Suprapubic skin (tissue), 4 donors: ENCODE measurements at places on chromosomes 6 and 20.

GRCh38 chr6:42694586-42694985 lies 27.8 kb downstream of the PRPH2 start:
- no peak for DNase-seq

- DNase-seq: no peak
These were observed 6.1 kb downstream of the EZR start for GRCh38 chr6:158813032-158813431.

GRCh38 chr6:160337301-160337700 lies 10.9 kb upstream of the SLC22A3 start:
- no peak for DNase-seq

DNA sequence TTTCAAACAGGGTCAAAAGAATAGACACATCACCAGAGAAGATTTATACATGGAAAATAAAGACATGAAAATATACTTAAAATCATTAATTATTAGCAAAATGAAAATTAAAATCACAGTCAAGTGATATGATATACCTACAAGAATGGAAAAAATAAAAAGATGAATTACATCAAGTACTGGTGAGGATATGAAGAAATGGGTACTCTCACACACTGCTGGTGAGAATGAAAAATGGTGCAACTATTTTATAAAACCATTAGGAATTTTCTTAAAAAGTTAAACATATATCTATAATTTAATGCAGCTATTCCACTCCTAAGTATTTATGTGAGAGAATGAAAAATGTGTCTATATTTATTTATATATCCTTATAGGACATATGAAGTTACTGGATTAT lies 136.3 kb upstream of the GRIK2 start:
- DNase-seq: no peak

DNA sequence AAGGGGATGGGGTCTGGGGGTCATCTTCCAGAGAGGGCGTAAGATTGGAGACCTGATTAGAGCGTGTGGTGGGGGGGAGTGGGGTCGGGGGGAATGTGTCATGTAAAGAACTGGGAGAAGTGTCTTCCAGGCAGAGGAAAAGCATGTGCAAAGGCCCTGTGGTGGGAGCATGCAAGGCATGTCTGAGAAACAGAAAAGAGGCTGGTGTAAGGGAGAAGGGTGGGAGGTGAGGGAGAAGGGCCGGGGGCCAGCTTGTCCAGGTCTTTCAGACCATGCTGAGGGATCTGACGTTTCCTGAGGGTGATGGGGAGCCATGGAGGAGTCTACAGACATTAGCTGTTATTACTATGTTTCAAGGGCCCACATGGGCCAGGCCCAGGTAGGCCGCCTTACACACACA lies 30.4 kb upstream of the FKBP1A start:
- DNase-seq: no peak

DNA sequence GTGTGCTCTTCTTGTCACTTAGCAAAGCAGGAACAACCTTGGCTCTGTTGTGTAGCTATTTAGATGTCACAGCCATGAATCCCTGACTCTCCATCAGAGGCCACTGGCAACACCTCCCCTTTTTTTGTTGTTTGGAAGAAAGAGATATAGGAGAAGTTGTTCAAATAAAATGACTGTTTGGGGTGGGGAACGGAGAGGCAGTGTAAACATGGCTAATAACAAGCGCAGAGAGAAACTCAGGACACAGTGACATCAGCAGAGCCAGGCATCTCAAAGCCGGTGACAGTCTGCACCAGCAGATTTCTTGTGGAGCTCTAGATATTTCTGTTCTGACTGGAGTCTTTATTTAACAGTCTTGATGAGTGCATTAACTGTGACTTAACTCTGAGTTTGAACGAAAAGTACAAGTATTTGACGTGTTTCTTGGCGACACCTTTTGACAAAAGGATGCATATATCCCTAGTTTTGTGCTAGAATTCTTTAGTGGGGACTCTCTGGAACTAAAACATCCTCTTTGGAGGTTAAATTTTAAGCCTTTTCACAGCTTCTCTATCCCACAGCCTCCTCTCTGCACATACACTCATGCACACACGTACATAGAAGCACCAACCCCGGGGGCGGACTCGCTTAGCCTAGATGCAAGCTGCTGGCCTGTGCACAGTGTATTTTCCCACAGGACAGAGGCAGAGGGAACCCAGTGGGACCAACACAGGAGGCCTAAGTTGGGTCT lies 53.8 kb downstream of the ADAT2 start:
- no peak for DNase-seq

GRCh38 chr6:19327661-19328060 lies 509.5 kb upstream of the ID4 start:
- no peak for DNase-seq

- peak; percentile 48 for DNase-seq
These were observed 232.2 kb downstream of the ERMARD start for GRCh38 chr6:169983651-169984050.

DNA sequence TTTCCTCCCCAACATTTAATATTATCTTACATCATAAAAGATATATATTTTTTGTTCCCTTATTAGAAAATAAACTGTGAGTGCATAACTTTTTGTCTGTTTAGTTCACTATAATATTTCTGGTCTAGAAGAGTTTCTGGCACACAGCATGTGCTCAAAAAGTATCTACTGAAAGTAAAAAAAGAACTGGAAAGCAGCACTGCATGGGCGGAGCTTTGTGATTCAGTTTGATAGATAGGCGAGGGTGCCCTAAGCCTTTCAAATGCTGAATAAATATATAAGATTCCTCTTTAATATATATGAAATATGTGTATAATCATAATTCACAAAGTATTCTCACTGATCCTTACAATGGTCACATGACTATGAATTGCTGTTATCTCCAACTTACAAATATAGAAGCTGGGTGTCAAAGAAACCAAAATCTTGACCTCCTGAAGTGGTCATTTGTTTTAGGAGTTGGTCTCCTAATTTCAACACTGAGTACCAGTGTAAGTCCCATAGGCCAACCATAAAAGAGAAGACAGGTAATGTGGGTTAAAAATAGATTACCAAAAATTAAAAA lies 50.8 kb downstream of the OR2B2 start:
- DNase-seq: no peak

- DNase-seq: no peak
These were observed 310.8 kb downstream of the QKI start for GRCh38 chr6:163725008-163725941.

DNA sequence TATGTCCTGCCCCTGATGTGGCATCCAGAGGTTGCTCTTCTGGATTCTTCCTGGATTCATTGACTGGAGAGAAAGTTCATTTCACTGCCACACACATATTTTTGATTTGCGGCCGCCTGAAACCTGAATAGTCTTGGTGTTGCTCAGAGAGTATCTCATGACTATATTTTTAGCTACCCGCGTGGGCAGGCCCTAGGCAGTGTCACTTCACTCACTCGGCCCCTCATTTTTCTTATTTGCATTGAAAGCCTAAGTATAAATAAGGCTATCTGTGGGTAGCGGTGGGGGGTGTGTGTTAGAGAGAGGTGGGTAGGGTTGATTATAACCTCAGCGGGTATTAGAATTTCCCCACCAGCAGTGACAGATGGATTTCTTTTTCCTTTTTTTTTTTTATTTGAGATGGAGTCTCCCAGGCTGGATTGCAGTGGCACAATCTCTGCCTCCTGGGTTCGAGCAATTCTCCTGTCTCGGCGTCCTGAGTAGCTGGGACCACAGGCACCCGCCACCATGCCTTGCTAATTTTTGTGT lies 113.5 kb downstream of the JARID2 start:
- DNase-seq: no peak

DNA sequence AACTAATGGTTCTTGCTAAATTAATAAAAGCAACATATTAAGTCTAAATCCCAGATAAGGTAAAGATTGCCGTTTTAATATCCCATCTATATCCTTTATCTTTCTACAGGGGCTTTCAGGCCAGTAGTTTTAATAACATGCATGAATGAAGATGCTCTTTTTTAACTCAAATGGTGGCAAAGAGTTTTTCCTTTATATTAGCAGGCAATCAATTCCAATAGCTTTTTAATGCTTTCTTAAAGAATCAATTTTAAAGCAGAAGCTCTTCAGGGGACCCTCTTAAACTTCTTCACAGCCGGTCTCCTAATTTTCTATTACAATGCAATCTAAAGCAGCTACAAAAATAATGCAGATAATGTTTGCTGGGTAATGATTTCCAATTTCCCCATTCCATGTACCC lies 107.8 kb upstream of the HS3ST5 start:
- no peak for DNase-seq

- no peak for DNase-seq
These were observed 381.9 kb upstream of the ARID1B start for GRCh38 chr6:156395276-156395675.

- no peak for DNase-seq
These were observed 347.8 kb upstream of the HS3ST5 start for GRCh38 chr6:114690625-114691024.

DNA sequence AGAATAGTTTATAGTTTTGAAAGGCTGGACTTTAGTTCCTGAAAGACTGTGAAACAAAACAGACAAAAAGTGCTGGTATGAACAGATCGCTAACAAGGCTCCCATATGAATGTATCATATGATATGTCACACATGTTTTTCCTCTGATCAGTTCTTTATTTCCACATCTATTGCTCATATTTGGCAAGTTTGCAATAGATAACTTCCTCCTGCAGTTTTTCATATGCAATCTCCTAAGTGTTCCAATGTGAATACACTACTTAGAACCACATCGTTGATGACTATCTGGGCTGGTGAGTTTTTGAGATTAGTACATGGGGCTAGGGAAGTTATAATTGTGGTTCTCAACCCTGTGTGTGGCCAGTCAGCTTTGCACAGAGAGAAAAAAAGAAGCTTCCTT lies 23.1 kb downstream of the CRYBG1 start:
- DNase-seq: no peak

DNA sequence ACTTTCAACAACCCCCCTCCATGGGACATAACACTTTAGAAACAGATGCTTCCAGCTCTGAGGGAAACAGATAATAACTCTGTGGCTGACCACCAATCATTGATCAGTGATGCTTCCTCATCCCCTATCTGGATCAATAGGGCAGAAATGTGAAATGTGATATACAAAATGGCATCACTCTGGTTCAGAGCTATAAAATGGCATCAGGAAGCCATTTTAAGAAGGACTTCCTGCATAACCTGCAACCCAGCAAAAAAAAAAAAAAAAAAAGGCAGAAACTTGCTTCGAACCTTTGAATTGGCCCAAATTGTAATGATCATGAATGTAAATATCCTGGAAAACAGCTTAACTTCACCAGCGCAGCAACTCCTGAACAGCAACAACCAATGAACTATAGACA lies 48.0 kb upstream of the RNGTT start:
- no peak for DNase-seq

- no peak for DNase-seq
These were observed 2.9 kb upstream of the HIVEP2 start for GRCh38 chr6:142947714-142948480.

GRCh38 chr6:131368198-131368911 lies 204.7 kb upstream of the ARG1 start:
- no peak for DNase-seq

- DNase-seq: no peak
These were observed 170.7 kb upstream of the PREP start for GRCh38 chr6:105573556-105573955.

- no peak for DNase-seq
These were observed 36.7 kb downstream of the EBF4 start for GRCh38 chr20:2729251-2729713.

DNA sequence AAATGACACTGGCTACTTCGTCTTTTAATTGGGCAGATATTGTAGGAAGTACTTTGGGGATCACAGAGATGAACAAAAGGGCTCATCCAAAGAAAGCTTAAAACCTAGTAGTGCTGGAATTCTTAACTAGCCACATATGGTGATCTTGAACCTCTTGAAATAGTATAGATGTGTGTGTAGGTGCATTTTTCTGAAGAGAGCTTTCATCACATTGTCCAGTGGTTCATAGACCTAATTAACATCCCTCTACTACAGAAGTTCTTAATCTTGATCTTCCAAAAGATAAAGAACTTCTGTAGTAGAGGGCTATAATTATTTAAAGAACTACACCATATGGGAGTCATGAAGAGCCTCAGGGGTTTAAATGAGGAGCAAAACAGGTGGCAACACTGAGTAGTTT lies 2.3 kb upstream of the PRIM2 start:
- DNase-seq: no peak

GRCh38 chr20:53677447-53678314 lies 84.0 kb upstream of the ZNF217 start:
- DNase-seq: no peak

GRCh38 chr20:23396950-23397627 lies 24.2 kb downstream of the NAPB start:
- no peak for DNase-seq

DNA sequence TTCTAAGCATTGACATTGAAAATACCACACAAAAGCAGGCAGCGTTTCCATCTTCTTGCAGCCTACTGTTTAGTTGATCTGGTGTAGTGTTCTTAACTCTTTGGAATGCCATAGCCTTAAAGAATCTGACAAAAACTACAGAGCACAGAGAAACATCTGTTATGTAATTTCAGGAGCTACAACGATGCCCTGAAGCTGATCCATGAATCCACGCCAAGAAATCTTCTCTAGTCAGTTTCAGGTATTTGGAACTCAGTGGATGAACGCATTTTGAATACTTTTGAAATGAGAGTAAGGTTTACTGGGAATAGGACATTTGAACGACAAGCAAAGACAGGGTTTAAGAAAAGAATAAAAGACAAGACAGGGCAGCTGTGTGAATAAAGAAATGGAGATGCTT lies 17.8 kb downstream of the ALDH8A1 start:
- DNase-seq: no peak

DNA sequence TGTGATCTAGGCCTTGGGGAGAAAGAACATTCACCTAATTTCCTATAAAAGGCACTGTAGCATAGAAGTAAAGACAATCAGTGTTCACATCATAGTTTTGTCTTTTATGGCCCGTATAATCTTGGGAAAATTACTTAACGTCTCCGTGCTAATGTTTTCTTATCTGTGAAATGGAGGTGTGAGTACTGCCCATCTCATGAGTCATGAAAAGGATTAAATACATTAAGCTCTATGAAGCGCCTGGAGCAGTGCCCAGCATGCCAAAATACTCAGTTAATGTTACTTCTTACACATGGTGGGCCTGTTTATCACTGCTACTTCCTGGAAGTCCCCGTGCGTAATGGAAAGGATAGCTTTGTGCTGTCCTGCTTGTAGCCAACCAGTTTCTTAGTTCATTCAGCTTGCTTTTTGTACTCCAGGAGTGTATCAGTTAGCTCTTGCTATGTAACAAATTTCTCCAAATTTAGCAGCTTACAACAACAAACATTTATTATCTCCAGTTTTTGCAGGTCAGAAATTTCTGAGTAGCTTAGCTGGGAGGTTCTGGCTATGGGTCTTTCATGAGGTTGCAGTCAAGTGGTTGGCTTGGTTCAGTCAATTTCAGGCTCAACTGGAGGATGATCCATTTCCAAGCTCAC lies 103.6 kb upstream of the BMP2 start:
- no peak for DNase-seq
